Spinal cord (tissue), 10 donors: ENCODE measurements at places on chromosomes 16 and 17.
A peak's percentile ranks its signal among the peaks of the same experiment; 100 is the strongest.

GRCh38 chr17:11302401-11303186 is 61.6 kb downstream of the SHISA6 start:
- no peak for DNase-seq
- H3K4me1 ChIP-seq: no peaks in the 10 kb centered on the region
- H3K36me3 ChIP-seq: peaks cover 2% of the 10 kb centered on the region
- H3K27me3 ChIP-seq: no peaks in the 10 kb centered on the region
- no peak overlapping the region for H3K27ac ChIP-seq

- H3K27ac ChIP-seq: no peak overlapping the region
- no peak overlapping the region for H3K4me3 ChIP-seq
- no peaks in the 10 kb centered on the region for H3K36me3 ChIP-seq
- H3K27me3 ChIP-seq: no peaks in the 10 kb centered on the region
Observed at GRCh38 chr17:12180644-12181261, 160.1 kb downstream of the MAP2K4 start.

DNA sequence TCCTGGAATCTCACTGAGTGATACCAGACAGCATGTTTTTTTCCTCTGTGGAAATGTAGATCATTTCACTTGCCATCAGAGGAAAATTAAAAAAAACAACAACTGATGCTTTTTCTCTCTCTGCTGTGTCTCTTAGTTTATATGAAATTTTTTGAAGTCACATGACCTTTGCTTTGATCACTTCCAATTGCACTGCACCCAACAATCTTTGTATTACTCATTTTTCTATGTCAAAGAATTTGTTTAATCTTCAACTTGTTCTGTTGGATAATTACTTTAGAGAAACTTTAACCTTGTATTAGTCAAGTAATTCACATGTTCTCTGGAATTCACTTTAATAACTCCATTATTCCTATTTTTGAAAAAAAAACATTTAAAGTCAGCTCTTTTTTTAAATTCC is 1452.7 kb upstream of the CDH8 start:
- H3K36me3 ChIP-seq: no peaks in the 10 kb centered on the region
- H3K27me3 ChIP-seq: no peaks in the 10 kb centered on the region
- H3K4me3 ChIP-seq: no peak overlapping the region
- no peak overlapping the region for H3K27ac ChIP-seq
- no peak for DNase-seq

- H3K27me3 ChIP-seq: no peaks in the 10 kb centered on the region
- no peak overlapping the region for H3K4me3 ChIP-seq
- no peaks in the 10 kb centered on the region for H3K4me1 ChIP-seq
- no peak for DNase-seq
Observed at GRCh38 chr17:62566996-62567578, 60.4 kb upstream of the MRC2 start.

DNA sequence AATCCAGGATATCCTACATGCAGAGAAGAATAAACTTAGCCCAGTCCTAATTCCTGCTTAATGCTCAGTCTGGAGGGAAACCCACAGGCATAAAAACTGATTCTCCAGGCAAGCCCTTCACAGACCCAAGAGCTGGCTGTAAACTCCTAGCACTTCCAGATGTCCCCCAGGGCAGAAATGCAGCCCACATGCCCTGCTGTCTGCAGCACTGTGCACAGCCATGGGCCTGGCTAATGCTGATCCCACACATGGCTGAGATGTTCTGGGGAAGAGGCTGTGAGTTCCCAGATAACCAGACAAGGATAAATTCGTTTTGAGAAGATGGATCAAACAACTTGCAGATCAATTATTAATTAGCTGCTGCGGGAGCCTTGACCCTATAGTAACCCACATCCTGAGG is 148.4 kb downstream of the AATF start:
- DNase-seq: no peak
- H3K27me3 ChIP-seq: no peaks in the 10 kb centered on the region

DNA sequence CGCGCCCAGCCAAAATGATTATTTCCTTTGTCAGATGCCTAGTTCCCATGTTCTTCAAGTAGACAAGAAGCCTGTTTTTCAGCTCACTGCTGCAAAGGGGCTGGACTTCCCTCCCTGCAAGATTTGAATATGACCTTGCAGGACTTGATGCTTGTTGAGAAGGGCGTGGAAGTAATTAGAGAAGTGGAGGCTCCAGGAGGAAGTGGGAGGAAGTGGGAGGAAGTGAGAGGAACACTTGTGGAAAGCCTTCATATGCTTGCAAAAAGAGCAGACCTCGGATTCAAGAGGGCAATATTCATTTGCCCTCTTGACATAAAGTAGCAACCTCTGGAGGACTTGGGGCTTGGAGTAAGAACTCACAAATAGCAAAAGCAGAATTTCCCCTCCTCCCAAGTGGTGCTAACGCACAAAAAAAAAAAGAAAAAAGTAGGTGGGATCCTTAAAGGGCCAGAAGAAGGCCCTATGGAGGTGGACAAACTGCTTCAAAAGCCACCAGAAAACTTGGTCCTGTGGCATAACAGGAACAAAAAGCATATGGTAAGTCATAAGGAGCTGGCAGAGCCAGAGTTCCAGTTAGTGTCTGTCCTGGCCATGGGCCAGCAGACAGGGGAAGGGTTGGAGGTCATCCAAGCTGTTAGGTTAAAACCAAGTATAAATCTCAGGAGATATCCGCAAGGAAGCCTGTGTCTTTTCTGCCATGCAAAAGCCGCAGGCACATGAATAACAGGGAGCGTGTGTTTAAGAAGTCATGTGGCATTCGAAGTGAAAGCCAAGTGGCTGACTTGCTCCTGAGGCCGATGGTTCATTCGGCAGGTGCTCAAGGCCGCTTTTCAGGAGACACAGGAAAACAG is 20.6 kb upstream of the PRKAR1A start:
- DNase-seq: no peak
- H3K4me1 ChIP-seq: peaks cover 4% of the 10 kb centered on the region
- H3K27me3 ChIP-seq: no peaks in the 10 kb centered on the region
- no peak overlapping the region for H3K27ac ChIP-seq
- no peaks in the 10 kb centered on the region for H3K36me3 ChIP-seq

- peak; percentile 67 for DNase-seq
- H3K27me3 ChIP-seq: no peaks in the 10 kb centered on the region
- no peak overlapping the region for H3K4me3 ChIP-seq
- H3K4me1 ChIP-seq: peaks cover 37% of the 10 kb centered on the region
- H3K36me3 ChIP-seq: no peaks in the 10 kb centered on the region
Observed at GRCh38 chr16:68760671-68761275, 23.7 kb downstream of the CDH1 start.

DNA sequence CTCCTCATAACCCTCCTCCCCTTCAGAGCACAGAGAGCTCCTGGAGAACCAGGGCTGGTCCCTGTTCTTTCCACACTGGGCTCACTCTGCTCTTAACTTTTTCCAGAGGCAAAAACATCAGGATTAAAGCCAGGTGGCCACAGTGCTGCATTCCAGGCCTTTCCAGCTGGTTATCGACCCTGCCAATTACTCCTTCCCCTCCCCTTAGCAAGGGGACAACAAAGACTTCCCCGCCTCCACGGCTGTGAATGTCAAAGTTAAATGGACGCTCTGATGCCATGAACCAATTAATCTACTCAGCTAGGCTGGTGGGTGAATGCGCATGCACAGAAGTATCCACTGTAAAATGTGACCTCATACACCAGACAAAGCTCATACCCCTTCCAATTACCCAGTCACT is 23.1 kb downstream of the ACLY start:
- H3K36me3 ChIP-seq: peaks cover 97% of the 10 kb centered on the region
- no peak overlapping the region for H3K27ac ChIP-seq
- H3K27me3 ChIP-seq: no peaks in the 10 kb centered on the region

DNA sequence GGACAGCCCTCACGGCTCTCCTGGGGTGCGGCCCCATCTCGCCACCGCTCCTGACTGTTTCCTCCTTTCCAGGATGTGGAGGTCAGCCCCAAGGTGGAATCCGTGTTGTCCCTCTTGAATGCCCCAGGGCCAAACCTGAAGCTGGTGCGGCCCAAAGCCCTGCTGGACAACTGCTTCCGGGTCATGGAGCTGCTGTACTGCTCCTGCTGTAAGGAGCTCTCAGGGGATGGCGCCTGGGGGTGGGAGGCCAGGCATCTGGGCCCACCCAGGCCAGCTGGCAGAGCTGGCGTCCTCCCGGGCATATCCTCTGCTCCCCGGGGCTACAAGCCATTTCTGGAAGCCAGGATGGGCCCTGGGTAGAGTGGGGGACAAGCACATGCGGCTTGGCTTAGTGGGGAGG is 13.2 kb downstream of the IL34 start:
- H3K4me3 ChIP-seq: no peak overlapping the region
- H3K4me1 ChIP-seq: peaks cover 20% of the 10 kb centered on the region
- H3K27me3 ChIP-seq: no peaks in the 10 kb centered on the region
- peaks cover 53% of the 10 kb centered on the region for H3K36me3 ChIP-seq
- no peak overlapping the region for H3K27ac ChIP-seq
- no peak for DNase-seq

DNA sequence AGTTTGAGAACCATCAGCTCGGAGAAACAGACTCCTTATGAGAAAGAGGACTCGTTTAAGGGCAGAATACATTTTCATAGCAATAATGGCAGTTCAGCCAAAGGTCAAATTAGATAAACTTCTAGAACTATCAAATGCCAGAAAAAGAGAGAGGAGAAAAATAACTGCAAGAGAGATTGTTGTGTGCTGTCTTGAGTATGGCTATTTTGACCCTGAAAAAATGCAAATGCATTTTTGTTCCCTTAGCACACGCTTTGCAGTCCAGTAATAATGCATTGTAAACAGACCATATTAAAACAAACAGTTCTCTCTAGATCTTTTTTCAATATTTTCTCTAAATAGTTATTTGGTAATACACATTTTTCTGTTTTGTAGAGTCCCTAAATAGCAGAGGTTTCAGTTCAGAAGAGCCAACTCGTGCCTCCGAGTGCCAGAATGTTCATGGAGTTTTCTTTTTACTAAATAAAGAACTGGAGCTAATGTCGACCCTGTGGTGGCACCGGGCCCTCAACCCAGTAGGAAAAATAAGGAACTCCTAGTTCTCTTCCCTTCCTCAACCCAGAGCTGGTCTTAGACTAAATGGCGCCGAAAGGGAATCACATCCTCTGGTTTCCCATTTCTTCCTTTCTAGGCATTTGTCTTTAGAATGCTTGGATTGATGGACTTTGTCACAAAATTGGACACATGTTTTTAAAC is 298.0 kb downstream of the MAP2K4 start:
- no peak overlapping the region for H3K27ac ChIP-seq
- no peak overlapping the region for H3K4me3 ChIP-seq
- H3K27me3 ChIP-seq: no peaks in the 10 kb centered on the region
- H3K36me3 ChIP-seq: no peaks in the 10 kb centered on the region
- H3K4me1 ChIP-seq: no peaks in the 10 kb centered on the region

DNA sequence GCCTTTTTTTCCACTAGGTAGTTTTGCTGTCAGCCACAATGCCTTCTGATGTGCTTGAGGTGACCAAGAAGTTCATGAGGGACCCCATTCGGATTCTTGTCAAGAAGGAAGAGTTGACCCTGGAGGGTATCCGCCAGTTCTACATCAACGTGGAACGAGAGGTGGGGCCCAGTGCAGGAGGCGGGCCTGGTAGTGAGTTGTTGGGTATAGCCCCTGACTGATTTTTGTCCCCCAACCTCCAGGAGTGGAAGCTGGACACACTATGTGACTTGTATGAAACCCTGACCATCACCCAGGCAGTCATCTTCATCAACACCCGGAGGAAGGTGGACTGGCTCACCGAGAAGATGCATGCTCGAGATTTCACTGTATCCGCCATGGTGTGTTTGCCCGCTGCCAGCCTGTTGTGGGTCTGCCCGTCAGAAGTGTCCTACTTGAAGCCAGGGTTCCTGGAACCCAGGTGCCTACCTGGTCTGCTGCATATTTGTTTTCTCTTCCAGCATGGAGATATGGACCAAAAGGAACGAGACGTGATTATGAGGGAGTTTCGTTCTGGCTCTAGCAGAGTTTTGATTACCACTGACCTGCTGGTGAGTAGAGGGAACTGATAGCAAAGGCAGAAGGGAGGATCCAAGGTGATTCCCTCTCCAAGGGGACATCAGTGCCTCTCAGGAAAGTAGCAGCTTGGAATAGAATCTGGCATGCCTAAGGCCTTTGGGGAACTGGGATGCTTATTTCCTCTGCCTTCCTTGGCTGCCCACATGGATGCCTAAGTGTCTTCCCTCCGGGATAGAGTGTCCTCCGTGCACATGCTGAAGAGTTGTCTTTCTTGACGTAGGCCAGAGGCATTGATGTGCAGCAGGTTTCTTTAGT is 1.9 kb upstream of the CD68 start:
- no peaks in the 10 kb centered on the region for H3K27me3 ChIP-seq
- peaks cover 50% of the 10 kb centered on the region for H3K4me1 ChIP-seq
- peaks cover 89% of the 10 kb centered on the region for H3K36me3 ChIP-seq
- no peak overlapping the region for H3K27ac ChIP-seq
- no peak for DNase-seq
- H3K4me3 ChIP-seq: no peak overlapping the region

GRCh38 chr17:45225964-45226530 is 4.4 kb downstream of the FMNL1 start:
- H3K4me1 ChIP-seq: peaks cover 46% of the 10 kb centered on the region
- peaks cover 5% of the 10 kb centered on the region for H3K36me3 ChIP-seq
- no peak overlapping the region for H3K27ac ChIP-seq
- no peak overlapping the region for H3K4me3 ChIP-seq

GRCh38 chr16:89442588-89442987 is 47.8 kb downstream of the ANKRD11 start:
- DNase-seq: no peak
- no peaks in the 10 kb centered on the region for H3K36me3 ChIP-seq
- H3K4me3 ChIP-seq: no peak overlapping the region
- H3K4me1 ChIP-seq: peaks cover 57% of the 10 kb centered on the region
- no peak overlapping the region for H3K27ac ChIP-seq

DNA sequence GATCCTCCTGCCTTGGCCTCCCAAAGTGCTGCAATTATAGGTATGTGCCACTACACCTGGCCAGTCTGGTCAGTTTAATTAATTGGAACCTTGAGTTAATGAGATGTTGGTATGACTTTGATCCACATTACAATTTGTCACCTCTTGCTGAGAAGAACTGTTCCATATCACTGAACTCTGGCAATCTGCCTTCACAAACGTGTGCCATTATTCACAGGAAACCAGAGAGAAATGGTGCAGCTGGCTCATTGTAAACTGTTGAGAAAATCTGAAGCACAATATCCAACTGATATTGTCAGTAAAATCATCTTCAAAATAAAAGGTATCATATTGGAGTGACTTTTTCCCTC is 39.3 kb upstream of the YPEL2 start:
- H3K4me3 ChIP-seq: no peak overlapping the region
- H3K36me3 ChIP-seq: no peaks in the 10 kb centered on the region
- no peaks in the 10 kb centered on the region for H3K27me3 ChIP-seq
- no peaks in the 10 kb centered on the region for H3K4me1 ChIP-seq
- no peak for DNase-seq

- no peak overlapping the region for H3K4me3 ChIP-seq
- H3K27me3 ChIP-seq: no peaks in the 10 kb centered on the region
- H3K36me3 ChIP-seq: peaks cover 34% of the 10 kb centered on the region
- H3K4me1 ChIP-seq: peaks cover 56% of the 10 kb centered on the region
- no peak for DNase-seq
Observed at GRCh38 chr17:43019418-43019817, 2.8 kb downstream of the VAT1 start.

GRCh38 chr17:36730857-36731490 is 129.6 kb downstream of the MRM1 start:
- H3K27me3 ChIP-seq: peaks cover 20% of the 10 kb centered on the region
- no peaks in the 10 kb centered on the region for H3K36me3 ChIP-seq
- peaks cover 32% of the 10 kb centered on the region for H3K4me1 ChIP-seq
- H3K4me3 ChIP-seq: no peak overlapping the region
- H3K27ac ChIP-seq: no peak overlapping the region

GRCh38 chr17:35051183-35051578 is 12.3 kb downstream of the RFFL start:
- H3K36me3 ChIP-seq: no peaks in the 10 kb centered on the region
- H3K4me3 ChIP-seq: no peak overlapping the region
- no peaks in the 10 kb centered on the region for H3K4me1 ChIP-seq
- DNase-seq: no peak
- no peaks in the 10 kb centered on the region for H3K27me3 ChIP-seq
